ENCODE measurements at places on chromosomes 4 and X. TPM values are rescaled to one million over a fixed set of nuclear protein-coding genes. Genes with fewer than 3 reads are reported as not detected.
A peak's percentile ranks its signal among the peaks of the same experiment; 100 is the strongest.

- H3K4me1 ChIP-seq, result no peaks in the 10 kb centered on the region
- H3K27me3 ChIP-seq, result no peaks in the 10 kb centered on the region
- H3K27ac ChIP-seq, result no peak overlapping the region
- H3K4me3 ChIP-seq, result no peak overlapping the region
- DNase-seq, result no peak
Measured at GRCh38 chr4:107050525-107051135, 14.5 kb upstream of the DKK2 start.

- no peak overlapping the region for H3K4me3 ChIP-seq
- DNase-seq, result no peak
- H3K27ac ChIP-seq, result no peak overlapping the region
- no peaks in the 10 kb centered on the region for H3K36me3 ChIP-seq
Measured at GRCh38 chrX:105458846-105459245, 238.4 kb upstream of the TEX13A start.

GRCh38 chr4:32429151-32429550 lies 1709.0 kb downstream of the PCDH7 start:
- DNase-seq, result no peak
- H3K4me3 ChIP-seq, result no peak overlapping the region
- no peaks in the 10 kb centered on the region for H3K4me1 ChIP-seq
- no peak overlapping the region for H3K27ac ChIP-seq
- H3K27me3 ChIP-seq, result no peaks in the 10 kb centered on the region
- peaks cover 2% of the 10 kb centered on the region for H3K36me3 ChIP-seq

DNA sequence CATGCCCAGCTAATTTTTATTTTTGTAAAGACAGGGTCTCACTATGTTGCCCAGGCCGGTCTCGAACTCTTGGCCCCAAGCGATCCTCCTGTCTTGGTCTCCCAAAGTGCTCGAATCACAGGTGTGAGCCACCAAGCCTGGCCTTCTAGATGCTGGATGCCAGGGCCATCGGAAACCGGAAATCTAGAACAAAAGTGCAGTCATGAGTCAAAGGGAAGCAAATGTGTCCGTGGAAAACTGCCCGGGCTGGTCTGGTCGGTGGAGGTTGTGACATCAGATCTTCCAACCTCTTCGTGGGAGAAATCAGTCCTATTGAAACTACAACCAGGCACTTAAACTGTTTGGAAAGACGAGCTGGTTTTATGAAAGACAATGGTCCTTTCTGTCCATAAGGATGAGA lies 92.3 kb upstream of the SHOX start:
- H3K4me3 ChIP-seq, result no peak overlapping the region
- DNase-seq, result no peak
- H3K27ac ChIP-seq, result no peak overlapping the region
- no peaks in the 10 kb centered on the region for H3K27me3 ChIP-seq

DNA sequence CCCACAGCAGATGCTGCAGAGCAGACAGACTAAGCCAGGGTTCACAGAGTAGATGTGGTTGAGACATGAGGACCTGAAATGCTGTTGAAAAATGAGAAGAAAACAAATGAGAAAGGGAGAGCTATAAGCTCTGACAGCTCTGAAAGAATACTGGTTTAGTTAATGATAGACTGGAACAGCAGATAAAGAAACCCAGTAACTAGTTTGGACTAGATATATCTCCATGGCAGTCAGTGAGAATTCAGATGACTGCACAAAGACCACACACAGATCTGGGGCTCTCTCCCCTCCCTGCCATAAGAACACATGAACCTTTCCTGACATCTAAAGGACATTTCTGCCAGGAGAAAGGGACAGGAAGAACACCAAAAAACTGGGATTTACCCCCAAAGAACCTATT lies 8.2 kb downstream of the NAA11 start:
- H3K4me1 ChIP-seq, result no peaks in the 10 kb centered on the region
- H3K27ac ChIP-seq, result no peak overlapping the region

GRCh38 chr4:180197471-180197870 lies 2045.7 kb upstream of the TENM3 start:
- no peak for DNase-seq
- no peaks in the 10 kb centered on the region for H3K4me1 ChIP-seq
- H3K27me3 ChIP-seq, result no peaks in the 10 kb centered on the region
- no peak overlapping the region for H3K4me3 ChIP-seq
- no peaks in the 10 kb centered on the region for H3K36me3 ChIP-seq

DNA sequence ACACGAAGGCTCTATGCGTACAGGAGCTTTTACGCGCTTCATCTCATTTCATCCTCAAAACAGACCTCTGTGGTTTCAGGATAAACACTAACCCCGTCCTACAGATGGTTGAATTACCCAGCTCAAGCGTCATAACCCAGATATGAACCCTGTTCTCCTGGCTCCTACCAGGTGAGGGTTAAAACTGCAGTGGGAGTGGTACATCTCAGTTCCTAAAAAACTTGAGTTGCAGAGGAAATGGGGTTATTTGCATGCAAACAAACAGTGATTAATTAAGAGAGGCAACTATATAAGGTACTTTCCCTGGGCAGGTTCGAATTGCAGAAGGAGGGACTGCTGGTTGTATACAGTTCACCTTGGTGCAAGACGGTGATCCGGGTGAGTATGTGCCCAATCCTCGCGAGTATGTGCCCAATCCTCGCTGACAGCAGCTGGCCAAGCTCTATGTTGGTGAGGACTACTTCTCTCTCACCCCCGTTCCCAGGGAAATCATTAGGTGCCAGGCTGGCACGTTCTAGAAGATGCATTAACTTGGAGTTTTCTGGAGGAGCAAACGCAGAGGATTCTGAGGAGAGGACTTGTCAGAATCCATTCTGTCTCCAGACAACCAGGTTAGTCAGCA lies 72.6 kb downstream of the FHDC1 start:
- no peaks in the 10 kb centered on the region for H3K36me3 ChIP-seq
- H3K27me3 ChIP-seq, result no peaks in the 10 kb centered on the region
- H3K4me1 ChIP-seq, result no peaks in the 10 kb centered on the region

DNA sequence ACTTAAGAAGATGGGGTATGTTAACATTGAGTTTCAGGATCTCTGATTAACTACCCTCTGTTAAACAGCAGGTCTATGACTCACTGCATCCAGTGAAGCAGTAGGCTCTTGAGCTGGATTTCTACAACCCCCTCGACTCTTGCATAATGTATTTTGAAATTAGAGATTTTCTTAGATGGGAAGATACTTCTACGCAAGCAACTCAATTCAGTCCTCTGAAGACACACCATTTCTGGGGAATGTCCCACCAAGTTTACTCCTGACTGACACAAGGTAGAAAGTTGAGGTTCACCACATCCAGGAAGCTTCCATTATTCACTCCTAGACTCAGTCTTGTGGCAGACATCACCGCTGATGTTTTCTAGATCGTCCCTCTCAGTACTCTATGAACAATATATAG lies 12.9 kb downstream of the PALLD start:
- H3K27ac ChIP-seq, result peak overlapping the region; percentile 10
- no peak overlapping the region for H3K4me3 ChIP-seq

- DNase-seq, result no peak
- H3K27me3 ChIP-seq, result no peaks in the 10 kb centered on the region
- H3K4me1 ChIP-seq, result peaks cover 51% of the 10 kb centered on the region
- H3K4me3 ChIP-seq, result no peak overlapping the region
- no peak overlapping the region for H3K27ac ChIP-seq
- H3K36me3 ChIP-seq, result peaks cover 7% of the 10 kb centered on the region
Measured at GRCh38 chrX:19646282-19646681, 131.0 kb upstream of the MAP3K15 start.

GRCh38 chrX:118714521-118714920 lies 12.9 kb upstream of the IL13RA1 start:
- H3K27me3 ChIP-seq, result peaks cover 7% of the 10 kb centered on the region
- H3K4me1 ChIP-seq, result no peaks in the 10 kb centered on the region
- H3K27ac ChIP-seq, result no peak overlapping the region
- no peak for DNase-seq
- no peak overlapping the region for H3K4me3 ChIP-seq

DNA sequence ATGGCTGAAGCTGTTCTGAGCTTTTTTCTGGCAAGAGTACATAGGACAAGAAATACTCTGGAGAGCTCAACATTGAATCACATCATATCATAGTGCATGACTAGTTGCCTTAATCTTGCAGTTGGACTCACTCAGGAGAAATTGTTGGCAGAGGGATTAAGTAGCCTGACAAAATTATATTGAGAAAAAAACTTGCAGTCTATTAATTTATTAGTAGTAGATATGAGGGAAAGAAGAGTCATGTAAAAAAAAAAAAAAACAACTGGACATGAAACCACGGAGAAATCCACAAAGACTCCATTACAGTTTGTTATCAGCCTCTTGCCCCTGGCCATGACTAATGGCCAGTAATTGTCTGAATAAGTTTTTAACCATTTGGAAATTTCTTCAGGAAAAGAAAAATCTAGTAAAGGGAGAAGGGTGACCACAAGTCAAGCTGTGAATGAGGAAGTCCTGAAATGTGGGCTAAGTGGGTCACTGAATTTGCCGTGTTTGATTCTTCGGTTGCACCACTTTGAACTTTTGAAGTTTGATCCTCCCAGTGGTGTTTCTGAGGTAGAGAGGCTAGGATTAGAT lies 45.6 kb downstream of the FHL1 start:
- H3K4me1 ChIP-seq, result peaks cover 27% of the 10 kb centered on the region
- peaks cover 41% of the 10 kb centered on the region for H3K27me3 ChIP-seq
- DNase-seq, result no peak
- peak overlapping the region; percentile 17 for H3K4me3 ChIP-seq

GRCh38 chrX:115337491-115338144 lies 48.1 kb downstream of the LUZP4 start:
- DNase-seq, result no peak
- H3K4me3 ChIP-seq, result no peak overlapping the region
- H3K27ac ChIP-seq, result no peak overlapping the region
- H3K4me1 ChIP-seq, result no peaks in the 10 kb centered on the region
- no peaks in the 10 kb centered on the region for H3K36me3 ChIP-seq
- peaks cover 27% of the 10 kb centered on the region for H3K27me3 ChIP-seq

DNA sequence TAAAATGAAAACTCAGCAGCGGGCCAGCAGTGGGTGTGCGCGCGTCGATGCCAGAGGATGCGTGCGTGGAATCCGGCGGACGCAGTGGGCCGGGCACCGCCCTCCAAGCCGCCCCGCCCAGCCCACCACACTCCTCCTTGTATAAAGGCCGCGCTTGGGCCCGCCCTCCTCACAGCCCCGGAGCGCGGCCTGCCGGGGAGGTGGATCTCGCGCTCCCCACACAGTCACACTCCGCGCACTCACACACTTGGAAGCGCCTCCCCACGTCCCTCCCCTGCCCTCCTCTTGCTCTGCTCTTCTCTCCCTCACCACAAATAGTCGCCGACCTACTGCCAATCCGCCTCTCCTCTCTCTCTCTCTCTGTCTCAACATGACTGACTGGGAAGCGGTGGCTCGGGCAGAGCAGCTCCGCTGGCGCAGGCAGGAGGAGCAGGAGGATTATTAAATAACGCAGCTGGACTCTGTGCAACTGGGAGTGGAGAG lies at the start of gene CCSER1:
TSS of gene CCSER1 (plus strand) at position 172 of the 483 bp plus-strand sequence.
- DNase-seq, result peak; percentile 28
- H3K36me3 ChIP-seq, result peaks cover 4% of the 10 kb centered on the region
- peaks cover 23% of the 10 kb centered on the region for H3K4me1 ChIP-seq
- H3K27me3 ChIP-seq, result peaks cover 42% of the 10 kb centered on the region
- H3K27ac ChIP-seq, result no peak within 1 kb of the TSS

DNA sequence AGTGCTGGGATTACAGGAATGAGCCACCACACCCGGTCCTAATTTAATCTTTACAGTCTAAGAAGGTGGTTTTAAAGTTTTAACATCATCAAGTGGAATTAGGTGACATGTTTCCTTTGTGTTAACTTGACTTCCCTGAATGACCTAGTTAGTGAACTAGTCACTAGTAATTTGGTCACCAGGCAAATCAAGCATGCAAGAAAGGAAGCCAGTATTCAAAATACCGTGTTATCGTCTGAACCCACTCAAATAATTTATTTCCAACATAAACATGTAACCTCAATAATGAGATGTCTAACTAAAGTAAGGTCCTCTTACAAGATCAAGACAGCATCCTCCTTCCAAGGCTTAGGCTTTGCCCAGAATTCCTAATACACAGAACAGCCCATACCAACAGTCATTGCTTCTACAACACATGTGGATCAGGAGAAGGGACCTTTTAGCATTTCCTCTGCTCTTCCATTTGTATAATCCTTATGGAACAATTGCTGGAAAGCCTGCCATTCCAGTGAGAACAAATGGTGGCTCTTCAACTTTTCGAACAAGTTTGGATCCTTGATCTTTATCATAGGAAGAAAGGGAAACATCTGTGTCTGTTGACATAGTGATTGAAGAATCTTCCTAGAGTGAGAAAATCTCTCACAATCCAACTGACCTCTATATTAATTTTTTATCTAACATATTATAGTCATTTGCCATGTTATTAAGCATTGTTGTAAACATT lies 97.2 kb downstream of the ANXA3 start:
- no peak overlapping the region for H3K27ac ChIP-seq
- DNase-seq, result no peak
- H3K27me3 ChIP-seq, result peaks cover 22% of the 10 kb centered on the region
- H3K36me3 ChIP-seq, result no peaks in the 10 kb centered on the region
- no peaks in the 10 kb centered on the region for H3K4me1 ChIP-seq

- H3K4me1 ChIP-seq, result peaks cover 11% of the 10 kb centered on the region
- no peak overlapping the region for H3K27ac ChIP-seq
- no peaks in the 10 kb centered on the region for H3K27me3 ChIP-seq
- H3K36me3 ChIP-seq, result no peaks in the 10 kb centered on the region
- no peak for DNase-seq
Measured at GRCh38 chr4:169120624-169121023, 110.6 kb upstream of the CBR4 start.

DNA sequence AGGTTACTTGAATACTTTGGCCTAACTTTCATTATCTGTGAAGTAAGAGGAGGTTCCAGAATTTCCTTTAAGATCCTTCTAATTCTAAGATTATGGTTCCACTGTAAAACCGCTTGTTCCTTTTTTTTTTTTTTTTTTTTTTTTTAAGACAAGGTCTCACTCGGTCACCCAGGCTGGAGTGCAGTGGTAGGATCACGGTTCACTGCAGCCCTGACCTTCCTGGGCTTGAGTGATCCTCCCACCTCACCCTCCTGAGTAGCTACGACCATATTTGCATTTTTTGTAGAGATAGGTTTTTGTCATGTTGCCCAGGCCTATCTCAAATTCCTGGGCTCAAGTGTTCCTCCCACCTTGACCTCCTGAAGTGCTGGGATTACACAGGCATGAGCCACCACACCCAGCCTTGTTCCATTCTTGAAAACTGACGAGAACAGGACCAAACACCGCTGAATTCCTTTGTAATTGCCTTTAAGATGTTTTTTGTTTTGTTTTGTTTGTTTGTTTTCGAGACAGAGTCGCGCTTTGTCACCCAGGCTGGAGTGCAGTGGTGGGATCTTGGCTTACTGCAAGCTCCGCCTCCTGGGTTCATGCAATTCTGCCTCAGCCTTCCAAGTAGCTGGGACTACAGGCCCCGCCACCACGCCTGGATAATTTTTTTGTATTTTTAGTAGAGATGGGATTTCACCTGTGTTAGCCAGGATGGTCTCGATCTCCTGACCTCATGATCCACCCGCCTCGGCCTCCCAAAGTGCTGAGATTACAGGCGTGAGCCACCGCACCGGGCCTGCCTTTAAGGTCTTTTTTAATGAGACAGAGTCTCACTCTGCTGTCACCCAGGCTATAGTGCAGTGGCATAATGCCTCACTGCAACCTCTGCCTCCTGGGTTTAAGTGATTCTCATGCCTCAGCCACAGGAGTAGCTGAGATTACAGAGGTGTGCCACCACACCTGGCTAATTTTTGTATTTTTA lies 6.8 kb downstream of the PDS5A start:
- H3K4me3 ChIP-seq, result peak overlapping the region; percentile 54
- H3K36me3 ChIP-seq, result peaks cover 28% of the 10 kb centered on the region
- peaks cover 50% of the 10 kb centered on the region for H3K4me1 ChIP-seq
- DNase-seq, result no peak

- no peaks in the 10 kb centered on the region for H3K27me3 ChIP-seq
- H3K27ac ChIP-seq, result no peak overlapping the region
- H3K4me3 ChIP-seq, result no peak overlapping the region
Measured at GRCh38 chrX:10529344-10529743, 91.0 kb downstream of the MID1 start.

ADH6 gene
- total RNA-seq, result not detected

MGAT4D gene
- not detected for total RNA-seq

AMBN gene
- not detected for total RNA-seq

Data from activated T-cell treated with anti-CD3 and anti-CD28 coated beads, Interleukin-2, amount 50 U/mL, for 72 hours (primary cell).